Breast epithelium (tissue), 4 donors: ENCODE measurements at places on chromosomes 6 and 20. TPM values are rescaled to one million over a fixed set of nuclear protein-coding genes. Genes with fewer than 3 reads are reported as not detected.
A peak's percentile ranks its signal among the peaks of the same experiment; 100 is the strongest.

DNA sequence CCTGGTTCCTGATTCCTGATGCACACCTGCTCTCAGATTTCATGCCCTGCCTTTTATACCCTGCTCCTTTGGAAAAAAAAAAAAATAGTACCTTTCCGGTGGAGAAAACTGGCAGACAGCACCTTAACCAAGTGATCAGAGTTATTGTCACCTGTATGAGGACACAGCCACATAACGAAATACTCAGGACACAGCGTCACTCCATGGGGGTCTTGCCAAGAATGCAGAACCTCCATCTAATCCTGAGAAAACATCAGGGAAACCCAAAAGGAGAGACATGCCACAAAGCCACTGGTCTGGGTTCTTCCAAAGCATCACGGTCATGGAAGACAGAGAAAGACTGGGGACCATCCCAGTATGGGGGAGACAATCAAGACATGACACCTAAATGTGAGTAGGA, 29.1 kb downstream of the BFSP1 start:
- DNase-seq = no peak
- H3K4me3 ChIP-seq = no peak overlapping the region
- H3K27ac ChIP-seq = no peak overlapping the region
- H3K4me1 ChIP-seq = no peaks in the 10 kb centered on the region

DNA sequence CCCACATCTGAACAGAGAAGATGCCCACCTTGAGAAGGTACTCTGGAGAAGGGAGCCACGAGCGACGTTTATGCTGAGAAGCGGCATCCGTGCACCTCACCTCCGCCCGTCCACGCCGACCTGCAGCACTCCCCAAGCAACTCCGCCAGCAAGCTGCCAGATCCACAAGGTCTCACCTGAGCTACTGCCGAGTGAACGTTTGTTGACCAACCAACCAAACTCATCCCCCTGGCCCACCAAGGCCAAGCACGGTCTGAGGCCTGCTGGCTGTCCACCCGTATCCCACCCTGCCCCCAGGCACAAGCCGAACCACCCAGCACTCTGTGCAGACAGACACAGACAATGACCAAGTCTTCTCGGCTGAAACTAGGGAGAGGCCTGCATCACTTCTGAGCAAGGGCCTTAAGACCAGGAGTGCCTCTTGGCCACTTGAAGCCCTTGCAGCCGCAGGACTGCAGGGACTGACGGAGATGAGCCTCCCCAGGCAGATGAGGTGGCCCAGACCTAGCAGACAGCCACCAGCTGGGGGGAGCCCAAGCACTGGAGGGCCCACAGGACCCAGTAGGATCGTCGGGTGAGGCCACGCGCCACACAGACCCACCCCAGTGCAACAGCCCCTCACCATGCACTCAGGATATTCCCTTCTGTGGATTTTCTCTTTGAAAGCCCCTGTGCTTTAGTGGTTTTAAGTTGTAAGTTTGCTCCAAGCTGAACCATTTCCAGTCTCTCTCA, 12.1 kb downstream of the TAF4 start:
- no peak overlapping the region for H3K27ac ChIP-seq
- no peaks in the 10 kb centered on the region for H3K27me3 ChIP-seq
- H3K36me3 ChIP-seq = no peaks in the 10 kb centered on the region
- H3K4me3 ChIP-seq = no peak overlapping the region

The HMGA1 gene
- 12.8 TPM for total RNA-seq

The APCDD1L gene
- 0.73 TPM for total RNA-seq

DNA sequence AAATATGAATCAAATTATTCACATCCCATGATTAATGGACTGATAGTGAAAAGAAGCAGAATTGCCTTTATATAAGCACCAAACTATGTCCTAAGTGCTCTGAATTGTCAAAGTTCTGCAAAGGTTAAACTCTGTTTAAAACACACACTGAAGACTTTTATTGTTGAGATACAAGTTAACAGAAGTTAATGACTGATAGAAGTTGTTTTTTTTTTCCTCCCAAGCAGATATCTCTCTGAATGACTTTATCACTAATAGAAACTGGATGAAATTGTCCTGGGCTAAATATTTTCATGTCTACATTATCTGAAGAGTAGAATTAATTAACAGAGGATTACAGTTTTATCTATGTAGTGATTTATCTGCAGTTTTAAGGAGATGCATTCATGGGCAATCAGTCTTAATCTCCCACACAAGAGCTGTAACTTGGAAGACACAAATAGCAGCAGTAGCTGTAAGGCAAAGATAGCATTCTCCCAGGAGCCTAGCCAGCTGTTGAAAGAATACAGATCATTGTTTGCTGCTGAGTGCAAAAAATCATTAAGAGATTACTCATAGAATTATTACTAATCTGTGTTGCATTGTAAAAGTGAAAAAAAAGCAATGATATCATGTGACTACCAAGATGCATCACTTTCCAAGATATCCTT, 49.9 kb downstream of the BMP5 start:
- no peaks in the 10 kb centered on the region for H3K4me1 ChIP-seq
- peak overlapping the region; percentile 7 for H3K27ac ChIP-seq
- no peak overlapping the region for H3K4me3 ChIP-seq
- H3K36me3 ChIP-seq = no peaks in the 10 kb centered on the region
- no peak for DNase-seq

- H3K4me1 ChIP-seq = no peaks in the 10 kb centered on the region
- H3K36me3 ChIP-seq = no peaks in the 10 kb centered on the region
- no peaks in the 10 kb centered on the region for H3K27me3 ChIP-seq
- no peak for DNase-seq
- H3K27ac ChIP-seq = peak overlapping the region; percentile 65
These were observed 87.8 kb downstream of the PLEKHG1 start for GRCh38 chr6:150687508-150687907.

The BPIFB4 gene
- not detected for total RNA-seq

DNA sequence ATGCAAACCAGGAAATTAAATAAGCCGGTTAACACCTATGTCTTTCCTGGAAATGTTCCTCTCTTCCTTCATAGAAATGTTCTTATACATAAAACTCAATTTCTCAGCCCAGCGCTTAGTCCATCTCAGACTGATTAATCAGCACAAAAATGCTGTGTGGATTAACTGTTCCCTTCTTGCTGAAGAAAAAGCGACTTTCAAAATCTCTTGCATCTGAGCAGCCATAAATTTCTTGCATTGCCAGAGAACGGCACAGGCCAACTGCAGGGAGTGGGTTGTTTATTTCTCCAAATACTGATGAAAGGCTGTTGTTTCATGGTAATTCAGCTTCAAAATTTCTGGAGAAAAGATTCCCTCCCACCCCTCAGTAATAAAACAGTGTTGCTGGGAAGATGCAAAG, 517.6 kb downstream of the BTBD3 start:
- no peak for DNase-seq
- H3K27ac ChIP-seq = no peak overlapping the region
- H3K4me1 ChIP-seq = no peaks in the 10 kb centered on the region
- no peaks in the 10 kb centered on the region for H3K27me3 ChIP-seq
- H3K4me3 ChIP-seq = no peak overlapping the region
- no peaks in the 10 kb centered on the region for H3K36me3 ChIP-seq

DNA sequence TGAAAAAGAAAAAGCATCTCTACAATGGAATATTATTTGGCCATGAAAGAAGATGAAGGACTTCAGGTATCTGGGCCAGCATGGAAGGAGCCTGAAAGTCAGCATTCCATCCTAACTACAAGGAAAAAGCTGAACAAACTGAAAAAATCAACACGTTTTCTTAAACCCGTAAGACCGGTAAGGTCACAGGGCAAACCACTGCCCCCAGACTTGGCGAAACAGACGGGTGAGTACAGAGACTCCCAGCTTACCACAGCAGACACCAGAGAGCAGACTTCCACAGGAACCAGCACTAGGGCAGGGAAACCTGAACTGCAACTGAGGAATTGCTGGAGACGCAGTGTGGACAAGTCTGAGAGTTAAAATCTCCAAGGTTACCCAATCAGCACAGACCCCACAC, 31.4 kb downstream of the BEND3 start:
- no peak overlapping the region for H3K4me3 ChIP-seq
- H3K27me3 ChIP-seq = no peaks in the 10 kb centered on the region
- DNase-seq = no peak

The HAO1 gene
- not detected for total RNA-seq
